ENCODE measurements at places on chromosomes 6 and 20.

DNA sequence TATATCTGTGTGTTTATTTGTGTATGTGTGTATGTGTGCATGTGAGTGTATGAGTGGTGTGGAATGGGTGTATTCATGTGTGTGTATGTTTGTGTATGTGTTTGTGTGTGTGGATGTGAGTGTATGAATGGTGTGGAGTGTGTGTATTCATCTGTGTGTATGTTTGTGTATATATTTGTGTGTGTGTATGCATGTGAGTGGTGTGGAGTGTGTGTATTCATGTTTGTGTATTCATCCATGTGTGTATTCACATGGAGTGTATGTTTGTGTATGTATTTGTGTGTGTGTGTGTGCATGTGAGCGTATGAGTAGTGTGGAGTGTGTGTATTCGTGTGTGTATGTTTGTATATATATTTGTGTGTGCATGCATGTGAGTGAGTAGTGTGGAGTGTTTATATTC, 66.6 kb downstream of the PPP1R14C start:
- no peak for DNase-seq

GRCh38 chr20:47546184-47547033, 44.7 kb downstream of the NCOA3 start:
- DNase-seq = no peak

DNA sequence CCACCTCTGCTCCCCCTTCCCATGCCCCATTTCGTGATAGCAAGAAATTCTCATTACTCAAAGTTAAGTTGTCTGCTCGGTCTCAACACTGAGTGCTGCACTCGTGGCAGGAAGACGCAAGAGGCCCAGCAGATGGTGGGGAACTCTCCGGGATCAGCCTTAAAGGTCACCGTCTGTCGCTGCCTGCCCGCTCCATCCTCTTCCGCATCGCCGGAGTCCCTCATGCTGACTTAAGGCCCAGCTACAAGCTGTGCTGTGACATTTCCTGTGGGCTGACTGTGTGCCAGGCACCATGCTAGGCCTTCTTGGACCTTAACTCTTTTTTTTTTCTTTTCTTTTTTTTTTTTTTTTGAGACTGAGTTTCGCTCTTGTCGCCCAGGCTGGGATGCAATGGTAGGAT, 17.8 kb downstream of the GRM4 start:
- DNase-seq = no peak

DNA sequence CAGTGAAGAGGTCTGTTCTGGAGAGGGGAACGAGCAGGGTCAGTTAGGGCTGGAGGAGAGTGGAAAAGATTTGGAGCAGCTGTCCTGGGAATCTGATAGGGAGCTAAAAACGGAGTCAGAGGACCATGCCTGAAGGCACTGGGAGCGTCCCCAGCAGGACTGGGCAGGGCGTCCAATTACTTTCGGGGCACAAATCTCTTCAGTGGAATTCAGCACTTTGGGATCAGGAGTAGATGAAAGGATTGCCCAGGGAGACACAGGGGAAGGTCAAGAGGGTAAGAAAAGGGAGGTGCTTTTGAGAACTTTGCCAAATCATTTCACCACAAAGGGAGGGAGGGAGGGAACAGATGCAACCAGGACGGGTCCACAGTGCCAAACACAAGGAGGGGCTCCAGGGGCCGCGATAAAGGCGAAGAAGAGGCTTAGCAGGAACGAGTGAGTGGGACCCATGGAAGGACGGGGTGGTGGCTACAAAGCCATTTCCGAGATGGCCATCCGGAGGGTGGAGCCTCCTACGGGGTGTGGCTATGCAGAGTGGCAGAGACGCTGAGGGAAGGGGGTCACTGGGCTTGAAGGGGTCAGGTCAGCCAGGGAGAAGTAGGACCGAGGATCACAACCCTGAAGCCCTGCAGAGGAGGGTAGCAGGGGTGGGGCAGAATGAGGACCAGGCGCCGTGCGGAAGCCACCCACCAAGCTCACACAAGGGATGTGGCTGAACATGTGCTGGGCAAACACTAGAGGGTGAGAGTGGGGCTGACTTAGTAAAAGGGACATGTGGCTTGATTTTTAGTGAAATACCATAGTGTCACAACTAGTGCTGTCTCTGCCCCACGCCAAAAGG, 180.0 kb upstream of the RREB1 start:
- DNase-seq = no peak

- no peak for DNase-seq
Observed at GRCh38 chr6:37585523-37585905, 85.8 kb upstream of the CCDC167 start.

- no peak for DNase-seq
Observed at GRCh38 chr20:47605673-47606413, 104.2 kb downstream of the NCOA3 start.

- no peak for DNase-seq
Observed at GRCh38 chr20:63116412-63117106, 99.4 kb downstream of the YTHDF1 start.

GRCh38 chr20:19460386-19460785, 247.9 kb downstream of the SLC24A3 start:
- no peak for DNase-seq

- no peak for DNase-seq
Observed at GRCh38 chr6:75272145-75272840, 12.3 kb downstream of the TMEM30A start.

DNA sequence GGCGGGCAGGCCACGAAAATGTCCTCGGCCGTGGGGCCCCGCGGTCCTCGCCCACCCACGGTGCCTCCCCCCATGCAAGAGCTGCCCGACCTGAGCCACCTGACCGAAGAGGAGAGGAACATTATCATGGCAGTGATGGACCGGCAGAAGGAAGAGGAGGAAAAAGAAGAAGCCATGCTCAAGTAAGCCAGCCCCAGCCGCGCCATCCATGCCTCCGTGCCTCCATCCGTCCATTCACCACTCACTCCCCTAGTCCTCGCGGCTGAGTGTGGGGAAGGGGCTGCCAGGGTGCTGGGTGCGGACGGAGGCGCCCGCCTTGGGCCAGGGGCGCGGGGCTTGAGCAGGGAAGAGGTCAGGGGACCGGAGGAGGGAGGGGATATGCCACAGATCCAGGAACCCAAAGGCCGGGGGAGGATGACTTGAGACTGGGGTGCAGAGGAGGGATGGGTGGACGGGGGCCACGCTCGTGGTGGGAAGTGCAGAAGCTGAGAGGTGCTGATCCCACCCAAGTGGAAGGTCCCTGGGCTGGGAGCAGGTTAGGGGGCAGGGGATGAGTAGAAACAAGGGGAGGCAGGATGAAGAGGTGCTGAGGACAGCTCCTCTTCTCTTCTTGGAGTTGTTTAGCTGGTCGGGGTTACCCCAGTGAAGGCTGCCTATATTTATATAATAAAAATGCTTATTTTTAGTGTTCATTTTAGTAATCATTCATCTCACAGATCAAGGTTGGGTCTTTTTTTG, 825 bp downstream of the RIMS1 start:
- no peak for DNase-seq

DNA sequence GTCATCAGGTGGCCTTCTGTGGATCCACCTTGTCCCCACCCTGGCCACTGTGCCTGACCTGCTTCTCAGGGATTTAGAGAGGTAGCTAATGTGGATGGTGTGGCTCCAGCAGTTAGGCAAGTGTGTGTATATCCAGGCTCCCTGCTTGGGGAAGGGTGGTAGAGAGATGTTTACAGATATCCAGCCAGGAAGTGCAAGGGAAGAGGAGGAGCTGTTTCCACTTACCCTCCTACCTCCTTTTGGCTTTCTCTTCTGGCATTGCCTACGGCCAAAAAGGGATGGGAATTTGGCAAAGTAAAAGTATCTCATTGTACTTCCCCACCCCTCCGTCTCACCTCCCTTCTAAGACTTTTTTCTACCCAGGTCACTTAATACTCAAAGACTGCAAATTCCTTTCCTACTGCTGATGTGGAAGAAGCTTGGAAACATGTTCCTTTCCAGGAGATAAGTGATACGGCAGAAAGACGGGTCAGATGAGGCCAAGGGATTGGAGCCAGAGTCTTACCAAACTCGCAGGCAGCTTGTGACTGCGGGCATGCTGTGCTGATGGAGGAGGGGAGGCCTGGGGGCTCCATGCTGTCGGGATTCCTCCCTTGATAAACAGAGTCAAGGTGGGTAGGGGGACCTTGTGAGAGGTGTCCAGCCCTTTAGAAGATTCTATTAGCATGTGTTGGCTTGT, 253.4 kb downstream of the PRL start:
- no peak for DNase-seq

DNA sequence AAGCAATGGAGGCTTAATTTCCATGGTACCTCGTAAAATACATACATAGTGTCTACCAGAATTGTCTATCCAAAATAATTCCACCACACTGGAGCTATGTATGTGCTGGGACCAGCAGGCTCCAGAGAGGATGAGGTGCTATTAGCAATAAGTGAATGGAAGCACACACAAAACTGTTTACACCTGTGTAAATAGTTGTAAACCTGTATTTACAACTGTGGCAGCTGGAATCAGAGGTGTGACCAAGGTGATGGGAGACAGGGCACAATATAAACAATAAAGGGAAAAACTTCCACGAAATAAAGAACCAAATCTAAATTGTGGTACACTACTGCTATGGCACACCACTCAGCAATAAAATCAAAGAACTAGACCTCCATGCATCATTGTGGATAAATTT, 14.4 kb downstream of the RARS2 start:
- no peak for DNase-seq

GRCh38 chr6:8904754-8905153, 469.4 kb upstream of the SLC35B3 start:
- no peak for DNase-seq

DNA sequence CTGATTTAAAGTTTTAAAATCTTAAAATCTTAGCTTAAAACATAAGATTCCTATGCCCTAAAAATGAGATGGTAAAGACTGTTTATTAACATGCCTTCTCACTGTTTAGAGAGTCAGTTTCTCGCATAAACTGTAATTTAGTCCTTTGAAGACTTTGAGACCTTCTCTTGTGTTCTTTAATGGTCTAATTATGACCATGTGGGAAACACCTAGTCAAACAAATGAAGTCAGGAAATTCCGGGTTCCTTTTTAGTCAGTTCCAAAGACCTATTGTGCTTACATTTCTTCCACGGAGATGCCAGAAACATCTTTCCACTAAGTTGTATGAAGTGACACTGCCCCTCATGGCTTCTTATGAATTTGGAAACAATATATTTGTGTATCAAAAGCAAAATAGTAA, 64.2 kb upstream of the KIF25 start:
- DNase-seq = no peak

DNA sequence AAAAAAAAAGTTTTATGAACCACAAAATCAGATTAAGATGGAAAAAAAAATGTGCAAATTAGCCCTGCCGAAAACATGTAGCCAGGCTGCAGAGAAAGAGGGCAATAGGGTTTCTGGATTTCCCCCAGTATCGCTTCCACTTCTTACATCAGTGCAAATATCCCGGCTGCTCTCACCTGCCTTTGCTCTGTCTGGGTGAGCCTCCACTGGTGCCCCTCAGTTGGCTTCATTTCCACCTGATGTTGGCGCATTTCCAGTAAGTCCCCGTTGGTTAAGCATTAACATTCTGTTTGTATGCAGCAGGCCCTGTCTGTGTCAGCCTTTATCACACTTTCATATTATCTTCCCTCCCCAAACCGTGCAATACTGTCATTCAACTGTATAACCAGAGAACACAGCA, 215.1 kb downstream of the CBLN4 start:
- DNase-seq = no peak

DNA sequence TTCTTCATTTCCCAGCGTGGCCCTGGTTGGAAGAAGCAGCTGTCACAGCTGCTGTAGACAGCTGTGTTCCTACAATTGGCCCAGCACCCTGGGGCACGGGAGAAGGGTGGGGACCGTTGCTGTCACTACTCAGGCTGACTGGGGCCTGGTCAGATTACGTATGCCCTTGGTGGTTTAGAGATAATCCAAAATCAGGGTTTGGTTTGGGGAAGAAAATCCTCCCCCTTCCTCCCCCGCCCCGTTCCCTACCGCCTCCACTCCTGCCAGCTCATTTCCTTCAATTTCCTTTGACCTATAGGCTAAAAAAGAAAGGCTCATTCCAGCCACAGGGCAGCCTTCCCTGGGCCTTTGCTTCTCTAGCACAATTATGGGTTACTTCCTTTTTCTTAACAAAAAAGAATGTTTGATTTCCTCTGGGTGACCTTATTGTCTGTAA, 292.7 kb downstream of the ESR1 start:
- DNase-seq = no peak

DNA sequence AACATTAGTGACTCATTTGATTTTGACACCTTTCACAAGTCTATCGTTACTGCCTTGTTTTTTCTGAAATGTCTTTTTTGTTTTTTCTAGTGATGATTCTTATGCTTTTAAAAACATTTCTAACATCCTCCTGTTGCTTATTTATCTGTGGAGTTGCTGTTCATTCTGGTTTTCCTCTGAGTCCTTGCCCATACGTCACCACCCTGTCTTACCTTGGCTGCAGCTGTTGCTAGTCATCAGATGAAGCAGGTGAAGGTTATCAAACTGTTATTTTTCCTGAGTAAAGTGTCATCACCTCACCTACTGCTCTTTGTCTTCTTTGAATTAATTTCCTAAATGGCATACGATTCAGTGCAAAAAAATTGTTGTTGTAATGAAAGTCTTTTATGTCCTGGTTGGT, 376.6 kb downstream of the GRIK2 start:
- DNase-seq = peak; percentile 100

DNA sequence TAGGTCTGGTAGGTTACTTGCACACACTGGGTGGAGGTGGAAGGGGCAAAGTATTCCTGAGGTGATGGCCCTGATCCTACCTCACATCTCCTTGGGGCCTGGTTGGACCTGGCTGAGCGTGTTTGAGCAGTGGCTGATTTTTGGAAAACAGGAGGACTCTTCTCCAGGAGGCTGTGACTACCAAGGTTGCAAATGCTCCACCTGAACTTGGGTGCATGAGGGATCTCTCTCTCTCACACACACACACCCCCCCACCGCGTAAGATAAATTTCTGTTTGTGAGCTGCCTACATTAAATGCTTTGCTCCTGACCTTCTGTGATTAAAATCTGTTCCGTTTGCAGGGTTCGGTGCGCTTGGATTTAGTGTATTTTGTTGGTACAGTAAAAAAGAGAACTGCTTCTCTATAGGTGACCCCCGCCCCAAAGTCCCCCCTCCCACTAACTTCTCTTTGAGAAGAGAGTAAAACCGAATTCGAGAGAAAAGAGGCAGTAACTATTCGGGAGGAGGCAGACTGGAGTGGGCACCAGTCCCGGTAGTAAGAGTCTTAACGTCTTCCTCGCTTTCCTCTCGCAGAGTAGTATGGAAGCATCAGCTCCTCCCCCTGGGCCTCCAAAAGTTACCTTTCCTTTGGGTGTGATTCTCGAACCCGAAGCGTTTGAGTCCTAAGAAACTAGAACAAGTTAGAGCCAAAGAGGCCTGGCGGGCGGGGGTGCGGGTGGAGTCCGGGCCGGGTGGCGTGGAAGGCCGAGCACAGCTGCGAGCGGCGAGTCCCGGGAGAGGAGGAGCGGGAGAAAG, 585 bp upstream of the DSE start:
- DNase-seq = no peak

- peak; percentile 34 for DNase-seq
Observed at GRCh38 chr6:11700118-11700718, 78.4 kb downstream of the ADTRP start.

DNA sequence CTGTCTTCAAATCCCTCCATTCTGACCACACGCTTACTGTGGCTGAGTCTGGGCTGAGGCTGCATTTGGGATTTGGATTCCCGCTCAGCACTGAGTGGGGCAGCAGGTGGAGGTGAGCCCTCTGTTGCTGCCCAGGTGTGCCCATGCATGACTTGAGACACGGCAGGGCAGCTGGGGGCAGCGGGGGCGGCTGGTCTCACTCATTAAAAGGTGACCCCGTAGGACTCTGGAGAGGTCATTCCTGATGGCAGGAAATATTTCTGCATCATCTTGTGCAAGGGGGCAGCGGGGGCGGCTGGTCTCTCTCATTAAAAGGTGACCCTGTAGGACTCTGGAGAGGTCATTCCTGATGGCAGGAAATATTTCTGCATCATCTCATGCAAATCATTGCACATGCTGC, 49.8 kb downstream of the SMOC2 start:
- DNase-seq = no peak

Data from SHP77 treated with DMSO at 0.1 percent for 48 hours (cell line).